ENCODE measurements at places on chromosomes 5 and 9.
A peak's percentile ranks its signal among the peaks of the same experiment; 100 is the strongest.

DNA sequence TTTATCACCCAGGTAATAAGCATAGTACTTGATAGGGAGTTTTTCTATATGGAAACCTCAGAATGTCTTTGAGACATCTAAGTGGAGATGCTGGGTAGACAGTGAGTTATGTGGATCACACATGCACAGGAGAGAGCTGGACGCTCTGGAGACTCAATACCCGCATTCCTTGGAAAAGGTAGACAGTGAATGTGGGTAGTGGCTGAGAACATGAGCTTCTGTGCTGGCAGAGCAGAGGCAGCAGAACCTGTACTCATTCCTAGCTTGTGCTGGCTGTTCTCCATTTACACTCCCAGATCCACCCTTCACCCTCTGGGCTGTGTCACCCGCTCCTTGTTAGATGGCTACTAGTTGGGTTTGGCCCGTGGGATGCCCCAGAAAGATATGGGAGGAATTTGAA lies 269.8 kb downstream of the ASTN2 start:
- no peak for DNase-seq

GRCh38 chr5:181229996-181230395 lies 6.9 kb downstream of the TRIM41 start:
- DNase-seq: no peak

DNA sequence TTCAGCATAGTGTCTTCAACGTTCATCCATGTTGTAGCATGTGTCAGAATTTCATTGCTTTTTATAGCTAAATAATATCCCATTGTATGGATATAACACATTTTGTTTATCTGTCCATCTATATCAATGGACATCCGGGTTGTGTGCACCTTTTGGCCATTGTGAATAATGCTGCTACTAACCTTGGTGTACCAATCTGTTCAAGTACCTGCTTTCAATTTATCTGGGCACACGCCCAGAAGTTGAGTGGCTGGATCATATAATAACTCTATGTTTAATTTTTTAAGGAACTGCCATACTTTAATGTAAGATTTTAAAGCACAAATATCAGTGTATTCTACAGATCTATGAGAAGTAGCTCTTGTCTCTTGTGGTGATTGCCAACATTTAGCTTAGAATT lies 43.5 kb downstream of the SCAI start:
- no peak for DNase-seq

- DNase-seq: no peak
Measured at GRCh38 chr9:85067792-85068191, 398.3 kb downstream of the NTRK2 start.

DNA sequence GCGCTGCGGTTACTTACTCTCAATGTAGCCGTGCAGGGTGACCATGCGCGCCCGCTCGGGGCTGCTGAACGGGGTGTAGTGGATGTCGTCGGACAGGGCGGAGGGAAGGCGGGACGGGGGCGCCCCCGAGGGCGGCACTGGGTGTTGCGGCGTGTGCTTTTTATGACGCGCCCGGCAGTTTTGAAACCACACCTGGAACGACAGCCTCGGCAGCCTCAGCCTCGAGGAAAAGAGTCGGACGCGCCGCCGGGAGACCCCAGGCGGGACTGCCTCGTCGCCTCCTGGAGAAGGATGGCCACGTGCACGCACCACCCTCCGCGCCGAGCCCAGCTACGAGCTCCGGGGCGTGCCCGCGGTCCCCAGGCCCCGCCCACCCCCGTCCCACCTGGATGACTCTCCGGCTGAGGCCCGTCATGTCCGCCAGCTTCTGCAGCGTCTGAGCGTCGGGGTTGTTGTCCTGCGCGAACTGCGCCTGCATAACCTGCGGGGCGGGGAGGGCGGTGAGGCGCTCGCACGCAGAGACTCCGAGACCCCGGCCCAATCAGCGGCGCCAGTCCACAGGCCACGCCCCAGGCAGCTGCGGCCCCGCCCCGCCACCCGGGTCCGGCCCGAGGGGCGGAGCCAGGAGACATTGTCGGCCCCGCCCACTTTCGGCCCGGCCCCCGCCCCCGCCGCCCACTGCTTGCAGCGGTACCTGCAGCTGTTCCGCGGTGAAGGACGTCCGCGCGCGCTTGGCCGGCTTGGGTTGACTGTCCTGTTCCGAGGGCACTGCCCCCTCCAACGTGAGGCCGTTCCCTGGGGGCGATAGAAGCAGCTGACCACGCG lies 15.0 kb downstream of the LHX6 start:
- peak; percentile 26 for DNase-seq

DNA sequence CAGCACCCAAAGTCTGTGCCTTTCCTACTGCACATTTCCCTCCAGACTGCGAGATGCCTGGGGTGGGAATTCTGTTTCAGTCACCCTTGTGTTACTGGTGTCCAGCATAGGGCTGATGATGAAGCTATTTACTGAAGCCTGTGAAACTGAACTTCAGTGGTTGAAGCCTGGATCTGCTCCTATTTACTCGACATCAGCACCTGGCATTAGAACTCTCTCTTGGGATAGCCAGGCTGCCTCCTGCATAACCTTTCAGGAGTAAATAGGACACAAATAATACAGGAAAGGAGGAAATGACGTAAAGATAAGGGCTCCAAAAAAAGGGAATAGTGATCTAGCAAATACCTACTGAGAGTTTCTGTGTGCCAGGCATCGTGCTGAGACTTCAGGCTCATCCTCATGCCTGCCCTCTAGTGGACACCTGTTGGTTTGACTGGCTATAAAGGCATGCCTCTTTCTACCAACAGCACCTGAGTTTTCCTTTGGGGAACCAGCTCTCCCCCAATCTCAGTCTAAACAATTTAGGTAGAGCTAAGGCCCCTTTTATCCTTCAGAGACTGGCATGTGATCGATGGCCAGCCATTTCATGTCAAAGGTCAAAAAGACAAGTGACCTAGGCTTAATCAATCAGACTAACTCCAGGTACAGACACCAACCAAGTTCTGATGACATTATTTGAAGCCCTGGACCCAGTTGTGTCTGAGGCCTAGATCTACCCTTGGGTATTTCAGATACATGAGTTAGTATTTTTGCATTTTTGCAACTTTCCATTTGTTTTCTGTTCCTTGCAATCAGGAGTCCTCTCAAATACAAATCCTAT lies 192.1 kb upstream of the TRIM32 start:
- no peak for DNase-seq

DNA sequence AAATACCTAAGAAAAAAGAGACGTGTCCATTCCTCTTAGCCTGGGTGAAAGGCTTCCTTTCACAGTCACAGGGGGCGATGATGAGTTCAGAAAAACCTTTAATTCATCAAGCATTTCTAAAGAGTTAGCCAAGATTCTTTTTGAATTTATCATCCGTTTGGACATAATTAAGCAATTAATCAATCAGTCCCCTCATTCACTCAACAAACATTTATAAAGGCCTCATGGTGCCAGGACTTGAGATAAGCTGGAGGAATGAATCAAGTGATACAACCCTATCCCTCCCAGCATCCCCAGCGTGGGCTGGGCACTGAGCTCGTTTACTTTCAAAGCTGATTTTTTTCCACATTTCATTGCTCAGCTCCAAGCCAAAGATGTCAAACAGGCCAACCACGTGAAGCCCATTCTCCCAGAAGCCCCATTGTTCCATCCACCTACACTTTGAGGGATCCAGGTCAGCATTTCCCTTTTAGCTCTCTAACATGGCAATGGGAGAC lies 140.5 kb downstream of the SLIT3 start:
- no peak for DNase-seq

DNA sequence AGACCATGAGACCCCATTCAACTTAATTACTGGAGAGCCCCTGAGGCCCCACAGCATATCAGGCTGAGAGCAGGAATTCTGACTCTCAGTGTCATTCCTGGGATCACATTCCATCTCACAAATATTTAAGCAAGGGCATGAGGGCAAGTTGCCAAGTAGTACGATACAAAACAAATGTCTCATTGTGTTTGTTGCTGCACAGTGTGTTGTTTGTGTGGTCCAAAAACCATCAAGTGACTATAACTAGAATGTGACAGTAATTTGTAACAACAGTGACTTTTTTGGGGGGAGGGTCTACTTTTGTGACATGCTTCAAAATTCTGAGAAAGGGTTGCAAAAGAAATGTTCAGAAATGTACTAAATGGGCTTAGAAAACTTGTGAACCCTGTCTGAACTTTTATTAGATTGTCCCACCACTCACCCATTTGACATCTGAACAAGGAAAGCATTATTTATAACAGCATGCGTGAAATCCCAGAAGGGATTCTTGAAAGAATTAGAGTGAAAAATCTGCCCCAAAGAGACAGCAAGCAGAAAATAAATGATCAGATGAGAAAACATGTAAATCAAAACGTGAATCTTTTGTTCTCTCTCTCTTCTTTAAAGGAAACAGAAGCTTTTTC lies 347.0 kb downstream of the NTRK2 start:
- no peak for DNase-seq

DNA sequence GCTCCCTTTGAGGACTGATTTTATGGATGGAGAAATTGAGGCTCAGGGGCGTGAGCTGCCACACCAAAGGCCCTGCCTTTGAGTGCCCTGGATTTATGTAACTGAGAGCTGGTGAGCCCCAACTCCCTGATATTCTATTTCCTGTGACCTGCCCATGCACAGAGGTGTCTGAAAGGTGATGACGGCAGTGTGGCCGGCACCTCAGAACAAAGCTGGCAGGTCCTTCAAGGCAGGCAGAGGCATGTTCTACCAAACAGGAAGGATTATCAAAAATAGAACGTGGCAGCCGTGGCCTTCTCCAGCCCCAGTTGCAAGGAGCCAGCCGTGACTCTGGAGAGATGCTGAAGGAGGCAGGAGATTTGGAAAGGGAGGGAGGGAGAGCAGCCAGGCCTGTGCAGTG lies 36.2 kb downstream of the INSYN2B start:
- no peak for DNase-seq

- no peak for DNase-seq
Measured at GRCh38 chr9:131289301-131290035, at the start of gene PLPP7. PLPP7 (plus strand) TSS chr9:131289723; CDS start chr9:131289998, 275 bp downstream.

GRCh38 chr9:104958751-104959150 lies 30.8 kb upstream of the ABCA1 start:
- DNase-seq: no peak

DNA sequence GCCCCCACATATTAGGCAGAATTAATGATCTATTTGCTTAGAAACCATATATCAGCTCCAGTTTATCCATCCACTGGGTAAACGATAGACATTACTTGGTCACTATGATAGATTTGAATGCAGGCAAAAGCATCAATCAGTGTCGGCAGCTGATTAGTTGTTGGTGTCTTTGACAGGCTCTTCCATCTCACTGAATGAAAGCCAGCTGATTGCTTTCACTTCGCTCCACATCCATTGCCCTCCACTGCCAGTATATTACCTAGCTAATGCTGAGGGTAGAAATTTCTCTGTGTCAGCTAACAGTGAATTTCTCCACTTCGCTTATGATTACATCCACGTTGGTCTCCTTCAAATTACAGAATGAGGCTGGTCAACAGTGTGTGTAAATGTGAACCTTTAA lies 821.3 kb upstream of the TYRP1 start:
- DNase-seq: no peak

- DNase-seq: no peak
Measured at GRCh38 chr9:72037571-72037970, 22.8 kb downstream of the C9orf57 start.

GRCh38 chr5:156169495-156169894 lies 157.5 kb upstream of the SGCD start:
- no peak for DNase-seq

- DNase-seq: no peak
Measured at GRCh38 chr9:116757030-116757429, 69.9 kb downstream of the TRIM32 start.

DNA sequence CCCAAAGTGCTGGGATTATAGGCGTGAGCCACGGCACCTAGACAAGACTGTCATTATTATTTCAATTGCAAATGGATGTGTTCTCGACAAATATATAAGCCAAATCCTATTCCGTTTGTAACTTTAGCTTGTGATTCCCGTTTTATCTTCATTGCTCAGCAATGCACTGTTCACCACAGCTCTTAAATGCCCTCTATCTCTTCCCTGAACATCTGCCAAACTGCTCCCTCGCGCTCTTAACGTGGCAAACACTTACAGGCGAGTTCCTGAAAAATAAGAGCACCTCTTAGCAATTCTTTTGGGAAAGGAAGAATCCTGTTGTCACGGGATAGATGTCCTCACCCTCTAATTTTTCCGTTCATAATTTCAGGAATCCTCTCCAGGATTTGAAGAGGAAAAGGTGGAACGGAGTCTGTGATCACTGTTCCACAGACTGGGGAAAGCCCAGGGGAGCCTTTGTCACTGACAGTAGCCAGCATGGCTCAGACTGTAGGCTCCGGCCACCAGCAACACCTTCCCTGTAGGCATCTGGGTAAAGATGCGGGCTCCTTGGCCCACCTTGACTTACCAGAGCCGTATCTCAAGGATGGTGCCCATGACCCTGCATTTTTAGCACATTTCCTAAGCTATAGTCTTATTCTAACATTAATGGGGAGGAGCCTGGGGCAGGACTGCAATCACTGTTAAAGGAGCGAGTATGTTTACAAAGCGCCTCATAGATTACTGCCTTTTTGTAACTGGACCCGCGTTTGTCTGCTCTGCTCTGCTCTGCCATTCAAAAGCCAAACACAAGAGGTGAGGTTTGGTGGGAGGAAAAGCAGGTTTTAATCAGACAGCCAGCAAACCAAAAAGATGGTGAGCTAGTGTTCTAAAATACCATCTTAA lies 20.2 kb upstream of the GNPDA1 start:
- DNase-seq: no peak

- no peak for DNase-seq
Measured at GRCh38 chr5:167576897-167577296, 714.5 kb upstream of the WWC1 start.

GRCh38 chr9:26483991-26484390 lies 408.6 kb downstream of the CAAP1 start:
- DNase-seq: no peak

DNA sequence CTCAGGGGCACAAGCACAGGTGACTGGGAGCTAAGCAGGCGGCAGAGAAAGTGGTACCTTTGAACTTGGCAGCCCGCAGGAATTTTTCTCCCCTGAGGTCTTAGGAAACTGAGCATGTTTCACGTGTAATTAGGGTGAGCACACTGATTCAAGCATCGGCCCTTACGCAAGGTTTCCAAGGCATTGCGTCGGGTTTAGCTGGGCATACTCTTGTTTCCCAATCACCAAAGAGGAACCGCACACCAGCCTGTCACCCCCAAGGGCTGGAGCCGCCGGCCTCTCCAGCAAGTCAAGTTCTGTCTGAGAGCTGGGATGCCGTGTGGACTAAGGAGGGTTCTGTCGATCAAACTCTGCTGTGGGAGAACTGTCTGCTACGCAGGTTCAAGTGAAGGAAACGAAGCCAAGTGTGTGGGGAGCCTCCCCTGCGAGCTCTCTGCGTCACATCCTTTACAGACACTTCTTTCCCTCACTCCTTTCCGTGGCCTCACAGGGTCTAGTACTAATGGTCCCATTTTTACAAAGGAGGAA lies 53.0 kb downstream of the ERGIC1 start:
- no peak for DNase-seq

DNA sequence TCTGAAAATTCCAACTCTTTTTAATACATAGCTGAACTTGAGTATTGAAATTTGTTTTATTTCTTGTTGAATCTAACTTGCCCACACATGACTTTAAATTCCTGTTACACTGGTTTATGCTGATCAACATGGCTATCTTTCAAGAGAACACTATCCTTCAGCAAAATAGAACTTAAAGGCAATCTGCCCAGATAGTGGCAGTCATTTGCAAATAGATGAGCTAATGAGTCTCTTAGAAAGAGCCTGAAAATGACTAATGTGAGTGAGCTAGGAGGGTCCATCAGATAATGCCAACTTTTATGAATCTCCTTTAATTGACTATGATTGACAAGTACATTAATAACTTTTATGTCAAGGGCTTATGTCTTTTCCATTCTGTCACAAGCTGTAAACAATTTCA lies 1360.8 kb upstream of the C9orf72 start:
- DNase-seq: no peak

- no peak for DNase-seq
Measured at GRCh38 chr9:8033794-8034193, 234.2 kb upstream of the DMAC1 start.

- no peak for DNase-seq
Measured at GRCh38 chr5:3362606-3362910, 233.1 kb upstream of the IRX1 start.
